ENCODE measurements at places on chromosomes 16 and 17. TPM values are rescaled to one million over a fixed set of nuclear protein-coding genes. Genes with fewer than 3 reads are reported as not detected.
A peak's percentile ranks its signal among the peaks of the same experiment; 100 is the strongest.

MRM1 gene
- 2.9 TPM for total RNA-seq

- DNase-seq = peak; percentile 66
These were observed 68.9 kb downstream of the ABCC6 start for GRCh38 chr16:16154281-16154951.

DNA sequence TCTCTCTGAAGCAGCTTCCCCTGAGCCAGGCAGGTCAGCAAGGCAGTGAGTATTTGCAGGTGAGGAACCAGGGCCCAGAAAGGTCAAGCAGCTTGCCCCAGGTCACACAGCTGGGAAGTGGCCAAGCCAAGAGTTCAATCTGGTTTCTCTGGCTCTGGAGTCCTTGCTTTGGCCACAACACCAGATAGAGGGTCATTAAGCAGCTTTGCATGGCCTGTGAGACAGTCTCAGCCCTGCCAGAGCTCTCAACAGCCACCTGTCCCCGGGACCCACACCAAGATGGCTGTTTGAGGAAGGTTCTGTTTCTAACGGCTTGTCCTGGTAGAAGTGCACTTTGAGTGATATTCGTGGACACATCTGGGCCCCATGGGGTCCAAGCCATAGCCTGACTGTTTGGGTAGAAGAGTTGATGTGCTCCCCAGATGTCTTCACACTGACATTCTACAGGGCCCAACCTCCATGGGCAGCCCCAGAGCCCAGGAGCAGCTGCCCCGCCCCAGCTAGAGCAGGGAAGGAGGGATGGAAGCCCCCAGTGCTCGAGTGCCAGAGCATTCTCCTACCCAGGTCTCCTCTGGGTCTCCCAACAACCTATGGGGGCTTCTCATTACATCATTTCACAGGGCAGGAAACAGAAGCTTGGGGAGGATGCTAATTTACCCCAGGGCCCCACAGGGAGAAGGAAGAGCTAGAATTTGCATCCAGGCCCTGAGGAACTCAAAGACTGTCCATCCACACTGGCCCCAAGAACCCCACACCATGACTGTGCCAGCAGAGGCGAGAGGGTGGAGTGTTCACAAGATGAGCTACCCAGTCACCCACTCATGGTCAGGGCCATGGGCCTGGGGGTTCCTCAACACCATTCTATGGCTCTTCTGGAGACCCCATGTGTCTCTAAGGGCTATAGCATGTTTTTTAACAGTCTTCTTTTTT is 107.3 kb upstream of the CDH5 start:
- DNase-seq = no peak

DNA sequence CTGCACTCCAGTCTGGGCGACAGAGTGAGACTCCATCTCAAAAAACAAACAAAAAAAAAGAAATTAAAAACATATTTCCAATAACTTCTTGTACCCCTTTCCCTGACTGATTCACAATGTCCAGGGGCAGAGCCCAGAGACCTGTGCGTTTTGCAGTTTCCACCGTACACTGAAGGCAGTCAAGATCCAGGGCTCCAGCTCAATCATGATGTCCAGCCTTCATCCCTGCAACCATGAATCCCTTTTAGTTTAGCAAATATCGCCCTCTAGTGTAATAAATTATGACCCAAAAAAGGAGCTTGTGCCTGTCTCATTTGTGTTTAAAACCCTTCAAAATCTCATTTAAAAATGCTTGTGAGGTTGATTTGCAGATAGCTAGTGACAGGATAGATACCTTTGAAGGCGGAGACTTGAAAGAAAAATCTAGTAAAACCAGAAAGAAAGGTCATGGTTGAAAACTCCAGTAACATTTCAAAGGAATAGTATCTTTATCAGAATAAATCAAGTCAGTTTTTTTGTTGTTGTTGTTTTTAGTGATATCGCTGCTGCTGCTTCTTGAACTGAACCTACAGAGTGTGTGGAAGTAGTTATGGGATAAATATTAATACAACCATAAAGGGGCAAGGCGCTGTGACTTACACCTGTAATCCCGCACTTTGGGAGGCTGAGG is 3.7 kb upstream of the ERN1 start:
- no peak for DNase-seq

DNA sequence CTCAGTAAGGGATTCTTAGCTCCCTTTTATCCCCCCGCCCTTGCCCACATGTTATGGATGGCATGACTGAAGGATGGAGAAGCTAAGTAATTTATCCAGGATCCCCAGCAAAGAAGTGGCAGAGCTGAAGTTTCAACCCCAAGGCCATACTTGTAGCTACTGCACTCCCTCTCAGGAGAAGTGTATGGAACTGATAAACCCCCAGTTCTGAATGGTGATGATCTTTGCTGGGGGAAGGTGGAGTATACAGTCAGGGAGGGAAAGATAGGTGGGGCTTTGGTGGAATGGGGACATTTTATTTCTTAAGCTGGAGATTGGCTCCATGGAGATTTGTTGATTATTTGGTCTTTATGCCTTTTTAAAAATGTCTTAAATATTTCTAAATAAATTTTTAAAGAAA is 58.3 kb downstream of the TNRC6C start:
- DNase-seq = no peak

GRCh38 chr16:55437625-55438024 is 41.4 kb upstream of the MMP2 start:
- DNase-seq = no peak

GRCh38 chr17:81980707-81981343 is 3.4 kb downstream of the ASPSCR1 start:
- no peak for DNase-seq

Measured in posterior vena cava (tissue), 2 donors.